Esophagus squamous epithelium (tissue), 5 donors: ENCODE measurements at places on chromosomes 5 and 9. TPM values are rescaled to one million over a fixed set of nuclear protein-coding genes. Genes with fewer than 3 reads are reported as not detected.

DNA sequence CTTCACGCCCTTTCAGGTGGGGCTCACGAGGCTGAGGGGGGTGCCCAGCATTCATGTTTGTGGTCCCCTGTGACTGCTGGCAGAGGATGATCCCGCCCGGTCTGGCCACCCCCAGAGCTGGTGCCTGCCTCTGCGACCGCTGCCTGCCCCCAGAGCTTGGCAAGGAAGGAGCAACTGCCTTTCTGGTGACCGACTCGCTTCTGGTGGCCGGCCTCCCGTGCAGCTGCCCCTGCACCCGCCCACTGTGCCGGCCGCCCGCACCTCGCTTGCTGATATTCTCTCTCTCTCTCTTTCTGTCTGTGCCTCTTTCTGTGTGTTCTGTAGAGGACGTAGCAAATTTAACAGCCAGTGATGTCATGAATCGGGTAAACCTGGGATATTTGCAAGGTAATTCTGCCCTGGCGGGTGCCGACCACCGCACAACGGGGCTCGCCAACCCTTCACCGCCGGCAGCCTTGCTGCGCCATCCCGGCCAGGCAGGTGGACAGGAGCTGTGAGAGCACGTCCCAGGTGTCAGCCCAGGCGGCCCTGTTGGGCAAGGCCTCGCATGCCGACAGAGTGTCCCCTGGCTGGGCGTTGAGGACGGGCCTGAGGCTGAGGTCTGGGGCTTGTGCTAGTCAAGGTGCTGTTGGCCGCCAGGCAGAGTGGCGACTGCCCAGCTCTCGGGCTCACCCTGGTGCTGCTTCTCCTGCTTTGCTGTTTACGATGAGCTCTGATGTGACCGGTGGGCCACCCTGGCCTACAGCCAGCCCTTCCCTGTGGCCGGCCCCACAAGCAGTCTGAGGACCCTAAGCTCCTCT, 86.0 kb downstream of the KCNT1 start:
- no peak overlapping the region for H3K4me3 ChIP-seq
- H3K27ac ChIP-seq = no peak overlapping the region
- no peaks in the 10 kb centered on the region for H3K27me3 ChIP-seq
- no peak for DNase-seq
- H3K4me1 ChIP-seq = no peaks in the 10 kb centered on the region

- DNase-seq = no peak
- H3K27me3 ChIP-seq = no peaks in the 10 kb centered on the region
- no peak overlapping the region for H3K27ac ChIP-seq
- no peaks in the 10 kb centered on the region for H3K36me3 ChIP-seq
These were observed 32.7 kb downstream of the PKD2L2 start for GRCh38 chr5:137921931-137922330.

DNA sequence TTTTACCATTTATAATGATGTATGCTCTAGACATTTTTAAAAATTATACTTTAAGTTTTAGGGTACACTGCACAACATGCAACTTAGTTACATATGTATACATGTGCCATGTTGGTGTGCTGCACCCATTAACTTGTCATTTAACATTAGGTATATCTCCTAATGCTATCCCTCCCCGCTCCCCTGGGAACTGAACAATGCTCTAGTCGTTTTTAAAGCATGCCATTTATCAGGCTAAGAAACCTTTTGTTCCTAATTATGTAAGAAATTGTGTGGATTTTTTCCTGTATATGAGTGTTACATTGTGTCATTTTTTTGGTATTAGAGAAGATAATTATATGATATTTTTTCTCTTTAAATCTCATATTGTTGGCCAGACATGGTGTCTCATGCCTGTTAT, 72.8 kb upstream of the SGCD start:
- H3K4me3 ChIP-seq = no peak overlapping the region
- H3K27ac ChIP-seq = no peak overlapping the region
- H3K36me3 ChIP-seq = no peaks in the 10 kb centered on the region
- DNase-seq = no peak
- no peaks in the 10 kb centered on the region for H3K4me1 ChIP-seq

- no peak overlapping the region for H3K27ac ChIP-seq
- H3K36me3 ChIP-seq = no peaks in the 10 kb centered on the region
- H3K4me3 ChIP-seq = no peak overlapping the region
These were observed 32.5 kb downstream of the JAKMIP2 start for GRCh38 chr5:147750065-147750464.

DNA sequence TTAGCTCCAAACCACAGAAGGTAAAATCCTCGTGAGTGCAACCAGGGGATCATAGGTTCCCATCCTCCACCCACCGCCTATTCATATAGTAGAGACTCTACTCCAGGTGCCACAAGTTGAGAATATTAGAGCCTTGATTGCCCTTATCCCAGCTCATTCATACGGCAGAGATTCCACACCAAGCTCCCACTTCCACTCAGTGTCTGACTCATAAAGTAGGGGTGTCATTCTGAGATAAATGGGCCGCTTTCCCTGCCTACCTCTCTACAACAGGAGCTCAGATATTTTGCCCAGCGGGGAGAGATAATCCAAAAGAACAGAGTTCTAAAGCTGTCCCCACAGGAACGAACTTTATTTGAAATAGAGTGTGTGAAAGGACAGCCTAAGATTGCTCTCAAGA, 9.4 kb downstream of the SLC22A4 start:
- no peak overlapping the region for H3K27ac ChIP-seq
- H3K36me3 ChIP-seq = no peaks in the 10 kb centered on the region
- H3K4me1 ChIP-seq = no peaks in the 10 kb centered on the region
- no peaks in the 10 kb centered on the region for H3K27me3 ChIP-seq
- DNase-seq = no peak

DNA sequence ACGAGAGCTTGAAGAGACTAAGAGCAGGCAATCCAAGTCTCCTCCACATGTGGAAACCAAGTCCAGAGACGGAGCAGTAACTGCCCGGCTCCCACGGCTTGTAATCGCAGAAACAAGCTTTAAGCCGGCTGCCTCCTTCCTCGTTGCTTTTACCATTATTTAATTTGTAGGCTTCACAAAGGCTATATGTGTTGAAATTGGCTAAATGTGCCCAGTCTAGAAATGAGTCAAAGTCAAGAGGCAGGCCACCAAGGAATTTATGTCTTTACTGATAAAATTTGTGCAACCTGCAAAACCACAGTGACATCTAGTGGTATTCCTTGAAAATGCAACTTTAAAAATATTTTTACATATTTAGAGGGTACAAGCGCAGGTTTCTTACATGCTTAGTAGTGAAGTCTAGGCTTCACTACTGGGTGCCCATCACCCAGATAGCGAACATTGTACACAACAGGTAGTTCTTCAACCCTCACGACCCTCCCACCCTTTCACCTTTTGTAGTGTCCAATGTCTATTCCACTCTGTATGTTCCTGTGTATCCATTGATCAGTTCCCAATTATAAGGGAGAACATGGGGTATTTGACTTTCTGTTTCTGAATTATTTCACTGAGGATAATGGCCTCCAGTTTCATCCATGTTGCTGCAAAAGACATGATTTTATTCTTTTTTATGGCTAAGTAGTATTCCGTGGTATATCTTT, 33.5 kb upstream of the EBF1 start:
- DNase-seq = no peak
- H3K27me3 ChIP-seq = no peaks in the 10 kb centered on the region
- peak overlapping the region; percentile 20 for H3K4me3 ChIP-seq
- H3K4me1 ChIP-seq = no peaks in the 10 kb centered on the region
- no peak overlapping the region for H3K27ac ChIP-seq
- H3K36me3 ChIP-seq = no peaks in the 10 kb centered on the region

- H3K4me3 ChIP-seq = no peak overlapping the region
- peaks cover 27% of the 10 kb centered on the region for H3K4me1 ChIP-seq
- H3K27me3 ChIP-seq = no peaks in the 10 kb centered on the region
- H3K36me3 ChIP-seq = no peaks in the 10 kb centered on the region
- H3K27ac ChIP-seq = no peak overlapping the region
These were observed 93.6 kb downstream of the CDK5RAP2 start for GRCh38 chr9:120486347-120486746.

DNA sequence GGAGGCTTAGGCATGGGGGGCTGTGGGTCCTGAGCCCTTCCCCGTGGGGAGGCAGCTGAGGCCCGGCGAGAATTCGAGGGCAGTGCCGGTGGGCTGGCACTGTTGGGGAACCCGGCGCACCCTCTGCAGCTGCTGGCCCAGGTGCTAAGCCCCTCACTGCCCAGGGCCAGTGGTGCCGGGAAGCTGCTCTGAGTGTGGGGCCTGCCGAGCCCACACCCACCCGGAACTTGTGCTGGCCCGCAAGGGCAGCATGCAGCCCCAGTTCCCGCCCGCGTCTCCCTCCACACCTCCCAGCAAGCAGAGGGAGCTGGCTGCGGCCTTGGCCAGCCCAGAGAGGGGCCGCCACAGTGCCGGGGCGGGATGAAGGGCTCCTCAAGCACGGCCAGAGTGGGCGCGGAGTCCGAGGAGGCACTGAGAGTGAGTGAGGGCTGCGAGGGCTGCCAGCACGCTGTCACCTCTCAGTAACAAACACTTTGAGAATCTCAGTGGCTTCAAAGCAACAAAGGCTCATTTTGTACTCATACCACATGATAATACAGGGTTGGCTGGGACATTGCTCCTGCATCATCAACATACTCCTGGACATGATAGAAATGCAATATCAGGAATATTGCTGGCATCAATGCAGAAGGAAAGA, 265.7 kb upstream of the ANKRD55 start:
- no peaks in the 10 kb centered on the region for H3K36me3 ChIP-seq
- DNase-seq = no peak
- H3K27me3 ChIP-seq = no peaks in the 10 kb centered on the region
- no peak overlapping the region for H3K27ac ChIP-seq
- H3K4me3 ChIP-seq = no peak overlapping the region

DNA sequence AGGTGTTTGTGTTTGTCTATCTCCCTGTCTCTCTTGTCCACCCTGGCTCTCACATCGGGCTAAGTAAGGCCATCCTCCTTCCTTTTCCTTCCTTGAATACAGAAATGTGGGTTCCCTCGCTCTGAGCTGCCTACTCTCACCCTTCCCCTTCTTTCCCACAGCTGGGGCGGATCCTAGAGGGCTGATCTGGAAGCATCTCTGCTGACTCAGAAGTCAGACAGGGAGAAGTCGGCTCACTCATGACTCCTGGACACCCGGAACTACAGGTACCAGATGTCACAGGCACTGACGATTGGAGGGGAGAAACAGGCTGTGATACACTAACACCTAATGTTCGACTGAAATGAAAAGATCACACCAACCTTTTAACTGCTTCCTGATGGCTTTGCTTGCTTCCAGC, 41.3 kb downstream of the PTPN3 start:
- no peak overlapping the region for H3K4me3 ChIP-seq
- H3K36me3 ChIP-seq = peaks cover 52% of the 10 kb centered on the region
- no peaks in the 10 kb centered on the region for H3K27me3 ChIP-seq
- no peak for DNase-seq

- no peaks in the 10 kb centered on the region for H3K4me1 ChIP-seq
- DNase-seq = no peak
- H3K27ac ChIP-seq = no peak overlapping the region
- no peaks in the 10 kb centered on the region for H3K27me3 ChIP-seq
- no peak overlapping the region for H3K4me3 ChIP-seq
These were observed 377.0 kb upstream of the ACTBL2 start for GRCh38 chr5:57859626-57860025.

TTC33 gene
- total RNA-seq = 6.1 TPM

BNC2 gene
- 3.6 TPM for total RNA-seq

PCDHB14 gene
- total RNA-seq = 2.7 TPM

PALM2AKAP2 gene
- total RNA-seq = 3.3 TPM

PCDHA9 gene
- total RNA-seq = not detected
